ELF-1 (cell line): ENCODE measurements at places on chromosomes 1 and 21.
A peak's percentile ranks its signal among the peaks of the same experiment; 100 is the strongest.

DNA sequence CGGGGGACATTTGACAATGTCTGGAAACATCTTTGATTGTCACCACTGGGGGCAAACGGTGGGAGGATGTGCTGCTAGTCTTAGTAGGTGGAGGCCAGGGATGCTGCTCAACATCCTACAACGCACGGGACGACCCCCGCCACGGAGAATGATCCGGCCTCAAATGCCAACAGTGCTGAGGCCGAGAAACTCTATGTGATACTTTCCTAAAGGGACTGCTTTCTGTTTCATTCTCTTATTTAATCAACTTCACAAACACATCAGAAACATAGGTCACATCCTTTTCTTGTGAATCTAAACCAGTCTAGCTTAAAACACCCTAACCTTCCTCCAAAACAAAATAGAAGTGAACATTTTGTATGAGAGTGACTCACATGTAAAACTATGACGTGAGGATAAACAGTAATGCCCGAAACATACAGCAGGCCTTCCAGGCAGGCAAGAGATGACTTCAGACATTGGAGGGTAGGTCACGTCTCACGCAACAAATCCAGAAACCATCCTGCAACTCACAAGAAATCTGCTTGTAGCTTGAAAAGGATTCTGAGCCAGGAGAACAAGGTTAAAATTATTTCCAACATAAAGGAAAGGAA lies 37.2 kb upstream of the ETS2 start:
- no peak for DNase-seq

GRCh38 chr1:22767852-22768251 lies 57.2 kb downstream of the EPHB2 start:
- DNase-seq: no peak

- DNase-seq: peak; percentile 0
Observed at GRCh38 chr1:227889863-227890405, 57.8 kb downstream of the WNT9A start.

- no peak for DNase-seq
Observed at GRCh38 chr1:1068517-1069055, 5.5 kb downstream of the RNF223 start.
